ENCODE measurements at places on chromosomes 4 and X.

DNA sequence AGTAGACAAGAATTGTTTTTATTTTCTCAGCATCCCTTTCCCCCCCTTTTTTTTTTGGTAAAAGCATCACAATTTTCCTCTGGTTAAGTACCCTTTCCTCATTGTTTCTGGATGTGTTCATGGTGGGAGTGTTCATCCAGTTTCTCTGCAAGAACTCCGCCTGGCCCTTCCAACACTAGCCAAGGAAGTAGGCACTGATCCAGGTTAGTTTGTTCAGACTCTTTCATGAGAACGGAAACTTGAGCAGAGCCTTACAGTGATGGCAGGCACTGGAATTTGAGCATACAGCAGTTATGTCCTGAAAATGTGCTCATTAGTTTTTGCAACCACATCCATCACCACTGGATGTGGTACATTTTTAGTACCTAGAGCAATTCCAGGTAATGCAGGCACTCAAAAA is 336.1 kb upstream of the BOD1L1 start:
- no peak for DNase-seq

GRCh38 chr4:2402941-2403340 is 15.5 kb downstream of the ZFYVE28 start:
- DNase-seq = no peak

GRCh38 chrX:136619899-136620505 is 28.0 kb upstream of the CD40LG start:
- DNase-seq = no peak

DNA sequence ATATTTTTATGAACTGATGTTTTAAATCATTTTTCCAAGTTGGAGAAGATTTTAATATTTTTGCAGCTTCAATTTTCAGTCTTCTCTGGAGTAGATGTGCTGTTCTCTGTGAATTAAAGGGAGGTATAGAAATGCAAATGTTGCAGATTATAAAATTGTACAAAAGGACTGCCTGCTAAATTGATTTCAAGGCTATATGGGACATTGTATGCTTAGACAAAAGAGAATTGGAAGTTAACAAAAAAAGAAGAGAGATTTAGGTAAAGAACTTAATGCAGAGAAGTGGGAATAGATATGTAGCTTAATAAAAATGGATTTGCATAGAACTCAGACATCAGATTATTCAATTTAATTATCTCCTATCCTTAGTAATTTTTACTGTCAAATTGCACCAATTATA is 403.3 kb downstream of the ZIC3 start:
- DNase-seq = no peak

DNA sequence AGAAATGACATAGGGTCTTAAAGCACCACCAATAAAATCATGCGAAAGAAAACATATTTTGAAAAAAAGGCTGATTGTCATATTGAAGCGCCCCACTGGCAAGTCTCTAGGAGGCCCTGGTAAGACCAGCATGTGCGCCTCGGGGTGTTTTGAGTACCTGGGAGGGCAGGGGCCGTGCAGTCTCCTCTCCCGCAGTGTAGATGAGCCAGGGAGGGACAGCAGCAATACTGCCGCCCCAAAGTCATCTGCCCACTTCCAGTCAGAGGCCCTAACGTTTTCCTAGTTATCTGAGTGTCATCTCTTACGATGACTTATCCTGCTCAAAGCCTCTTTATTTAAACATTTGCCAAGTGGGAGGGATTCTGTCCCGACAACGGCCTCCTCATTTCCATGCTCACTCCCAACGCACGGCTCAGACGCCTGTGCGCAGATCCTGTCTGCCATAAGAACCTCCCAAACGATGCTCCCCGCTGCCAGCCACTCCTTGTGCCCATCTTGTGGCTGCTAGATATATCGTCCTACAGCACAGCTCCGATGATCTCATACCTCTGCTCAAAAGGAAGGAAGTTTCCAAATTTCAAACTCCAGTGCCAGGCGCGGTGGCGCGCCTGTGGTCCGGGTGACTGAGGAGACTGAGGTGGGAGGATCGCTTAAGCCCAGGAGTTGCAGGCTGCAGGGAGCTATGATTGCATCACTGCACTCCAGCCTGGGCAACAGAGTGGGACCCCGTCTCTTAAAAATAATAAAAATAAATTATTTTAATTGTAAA is 17.2 kb upstream of the SCRG1 start:
- DNase-seq = no peak

DNA sequence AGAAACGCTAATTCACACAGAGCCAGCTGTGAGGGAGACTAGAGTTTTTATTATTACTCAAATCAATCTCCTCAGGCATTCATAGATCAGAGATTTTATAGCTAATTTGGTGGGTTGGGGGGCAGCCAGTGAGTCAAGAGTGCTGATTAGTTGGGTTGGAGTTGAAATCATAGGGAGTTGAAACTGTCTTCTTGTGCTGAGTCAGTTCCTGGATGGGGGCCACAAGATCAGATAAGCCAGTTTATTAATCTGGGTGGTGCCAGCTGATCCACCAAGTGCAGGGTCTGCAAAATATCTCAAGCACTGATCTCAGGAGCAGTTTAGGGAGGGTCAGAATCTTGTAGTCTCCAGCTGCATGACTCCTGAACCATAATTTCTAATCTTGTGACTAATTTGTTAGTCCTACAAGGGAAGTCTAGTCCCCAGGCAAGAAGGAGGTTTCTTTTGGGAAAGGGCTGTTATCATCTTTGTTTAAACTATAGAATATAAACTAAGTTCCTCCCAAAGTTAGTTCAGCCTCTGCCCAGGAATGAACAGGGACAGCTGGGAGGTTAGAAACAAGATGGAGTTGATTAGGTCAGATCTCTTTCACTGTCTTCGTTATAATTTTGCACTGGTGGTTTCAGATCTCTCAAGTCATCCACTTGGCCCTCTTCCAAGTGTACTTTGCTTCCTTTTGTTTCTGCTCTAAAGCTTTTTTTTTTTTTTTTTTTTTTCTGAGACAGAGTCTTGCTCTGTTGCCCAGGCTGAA is 5.4 kb upstream of the NAA11 start:
- no peak for DNase-seq

DNA sequence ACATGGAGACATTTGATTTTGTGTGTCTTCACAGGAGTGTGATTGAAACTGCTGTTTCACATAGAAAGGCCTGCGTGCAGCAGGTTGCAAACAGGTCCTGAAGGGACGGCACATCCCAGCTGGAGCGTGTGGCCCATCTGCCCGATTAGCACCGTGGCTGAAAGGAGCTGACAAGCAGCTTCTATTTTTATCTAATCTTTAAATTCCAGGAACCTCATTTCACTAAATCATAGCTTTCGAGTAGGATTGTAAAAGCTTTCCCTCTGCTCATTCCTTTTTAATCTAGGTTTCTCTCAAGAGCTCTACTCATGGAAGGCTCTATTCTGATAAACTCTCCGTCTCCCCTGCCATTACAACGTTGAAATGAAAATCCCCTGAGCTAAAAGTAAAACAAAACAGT is 106.8 kb downstream of the FSTL5 start:
- DNase-seq = no peak
